Osteocyte (in vitro differentiated cells): ENCODE measurements at places on chromosomes 16 and 17.

DNA sequence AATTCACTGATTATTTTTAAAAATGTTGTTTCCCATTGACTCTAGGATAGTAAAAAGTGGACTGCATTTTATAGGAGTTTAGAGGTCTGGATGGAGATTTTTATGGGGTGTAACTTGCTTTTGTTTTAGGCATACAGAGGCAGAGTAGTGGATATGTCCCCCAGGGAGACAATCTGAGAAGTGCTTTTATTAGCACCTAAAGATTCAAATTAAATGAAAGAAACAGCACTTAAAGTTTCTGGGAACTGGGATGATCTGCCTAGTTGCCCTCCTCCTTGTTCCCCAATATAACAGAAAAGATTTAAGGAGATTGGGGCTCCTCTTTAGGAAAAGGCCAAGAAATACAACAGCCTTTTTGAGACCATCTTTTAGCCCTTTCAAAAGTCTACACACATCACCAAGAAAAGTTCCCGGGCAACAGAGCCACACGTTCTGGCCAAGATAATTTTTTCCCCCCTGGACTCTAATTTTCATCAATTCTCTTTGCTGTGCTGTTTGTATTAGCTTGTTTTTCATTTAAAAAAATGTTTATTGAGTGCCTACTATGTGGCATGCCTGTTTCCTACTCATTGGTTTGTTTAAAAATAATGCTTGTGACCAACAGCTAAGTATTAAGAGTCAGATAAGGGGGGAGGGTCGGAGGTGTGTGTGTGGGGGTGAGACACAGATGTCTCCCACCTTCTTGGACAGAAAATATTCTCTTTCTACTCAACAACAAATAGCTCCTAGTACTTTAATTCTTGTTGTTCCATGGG is 2.5 kb upstream of the IGF2BP1 start:
- H3K27me3 ChIP-seq, result peaks cover 49% of the 10 kb centered on the region
- no peaks in the 10 kb centered on the region for H3K36me3 ChIP-seq
- H3K27ac ChIP-seq, result no peak overlapping the region
- H3K4me1 ChIP-seq, result peaks cover 22% of the 10 kb centered on the region
- DNase-seq, result peak; percentile 5

GRCh38 chr17:34530918-34531317 is 48.5 kb upstream of the TMEM132E start:
- no peak overlapping the region for H3K4me3 ChIP-seq
- H3K36me3 ChIP-seq, result no peaks in the 10 kb centered on the region

- H3K4me3 ChIP-seq, result no peak overlapping the region
- H3K36me3 ChIP-seq, result no peaks in the 10 kb centered on the region
- H3K27ac ChIP-seq, result no peak overlapping the region
- no peaks in the 10 kb centered on the region for H3K4me1 ChIP-seq
- DNase-seq, result no peak
Measured at GRCh38 chr17:77754956-77755355, 203.5 kb upstream of the TNRC6C start.

DNA sequence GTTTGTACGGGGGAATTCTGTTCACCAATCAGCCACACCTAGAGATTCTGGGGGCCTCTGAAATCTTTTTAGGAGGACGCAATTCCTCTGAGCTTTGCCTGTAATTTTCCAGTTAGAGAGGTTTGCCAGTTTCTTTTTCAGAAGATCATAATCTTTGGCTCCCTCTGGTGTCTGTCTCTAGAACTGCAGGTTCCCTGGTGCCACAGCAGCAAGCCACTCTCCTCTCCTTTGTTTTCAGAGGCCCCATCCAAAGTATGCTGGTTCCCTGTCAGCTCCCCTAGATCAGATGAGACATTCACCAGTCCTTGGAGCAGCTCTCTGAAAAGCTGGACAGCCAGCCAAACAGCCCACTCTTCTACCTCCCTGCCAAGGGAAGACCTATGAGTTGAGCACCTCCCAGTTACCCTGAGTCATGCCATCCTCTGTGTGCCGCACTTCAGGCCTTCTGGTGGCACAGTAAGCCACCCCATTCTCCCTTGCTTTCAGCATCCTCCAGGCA is 36.1 kb downstream of the RNF112 start:
- H3K27me3 ChIP-seq, result peaks cover 2% of the 10 kb centered on the region
- H3K27ac ChIP-seq, result peak overlapping the region; percentile 55
- DNase-seq, result peak; percentile 91
- H3K36me3 ChIP-seq, result peaks cover 2% of the 10 kb centered on the region

DNA sequence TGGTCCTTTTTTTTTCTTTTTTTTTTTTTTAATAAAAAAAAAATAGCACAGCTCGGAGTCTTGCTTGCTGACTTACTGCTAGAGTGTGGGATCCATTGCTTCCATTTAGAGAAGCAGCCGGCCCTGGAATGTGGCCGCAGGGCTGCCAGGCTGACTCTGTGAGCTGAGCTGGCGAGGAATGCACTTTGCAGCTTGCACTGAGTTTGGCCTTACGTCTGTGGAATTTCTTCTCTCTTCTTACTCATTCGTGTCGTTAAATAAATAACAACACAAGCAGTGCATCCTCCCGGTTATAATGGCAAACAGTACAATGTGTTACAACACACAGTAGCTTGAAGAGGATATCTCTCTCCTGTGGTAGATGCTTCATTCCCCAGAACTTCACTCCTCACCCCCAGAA is 69.2 kb downstream of the PRKCB start:
- peak overlapping the region; percentile 50 for H3K27ac ChIP-seq
- H3K4me3 ChIP-seq, result no peak overlapping the region
- H3K36me3 ChIP-seq, result no peaks in the 10 kb centered on the region
- no peaks in the 10 kb centered on the region for H3K27me3 ChIP-seq
- DNase-seq, result peak; percentile 88
- peaks cover 18% of the 10 kb centered on the region for H3K4me1 ChIP-seq
